ENCODE measurements at places on chromosomes 3 and 15.

DNA sequence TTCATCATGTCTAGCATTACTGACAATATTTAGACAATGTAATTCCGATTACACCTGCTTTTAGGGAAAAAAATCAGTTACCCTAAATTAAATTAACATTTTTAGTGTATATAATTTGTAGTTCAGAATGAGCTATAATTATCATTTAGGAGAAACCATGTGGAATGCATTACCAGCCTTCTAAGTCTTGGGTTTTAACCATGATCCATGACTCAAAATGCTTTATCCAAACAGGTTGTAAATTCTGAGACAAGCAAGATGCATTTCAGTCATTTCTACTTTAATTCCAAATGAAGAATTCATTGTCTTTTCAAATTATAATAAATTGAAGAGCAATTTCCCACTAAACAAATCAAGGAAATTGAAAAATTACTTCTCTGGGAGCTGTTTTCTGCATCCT lies 243.7 kb upstream of the LRIG1 start:
- DNase-seq: no peak

- peak; percentile 29 for DNase-seq
Measured at GRCh38 chr3:140896997-140897396, 44.6 kb upstream of the SLC25A36 start.

DNA sequence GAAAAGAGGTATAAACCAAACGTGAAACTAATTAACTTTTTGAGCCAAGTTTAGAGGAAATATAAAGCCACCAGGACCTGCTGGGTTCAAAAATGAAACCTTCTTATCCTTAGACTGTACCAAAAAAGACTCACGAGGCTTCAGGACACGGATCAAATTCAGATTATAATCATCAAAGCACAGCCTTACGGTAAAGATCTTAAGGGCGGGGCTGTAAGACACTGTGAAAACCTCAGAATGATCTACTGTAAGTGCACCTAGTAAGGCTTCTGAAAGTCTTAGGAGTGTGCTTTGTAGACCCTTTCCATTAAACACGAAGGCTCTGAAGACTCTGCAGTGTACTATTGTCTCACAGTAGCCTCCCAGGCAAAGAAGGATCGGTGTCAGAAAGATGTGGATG lies 26.8 kb downstream of the TARS3 start:
- no peak for DNase-seq

DNA sequence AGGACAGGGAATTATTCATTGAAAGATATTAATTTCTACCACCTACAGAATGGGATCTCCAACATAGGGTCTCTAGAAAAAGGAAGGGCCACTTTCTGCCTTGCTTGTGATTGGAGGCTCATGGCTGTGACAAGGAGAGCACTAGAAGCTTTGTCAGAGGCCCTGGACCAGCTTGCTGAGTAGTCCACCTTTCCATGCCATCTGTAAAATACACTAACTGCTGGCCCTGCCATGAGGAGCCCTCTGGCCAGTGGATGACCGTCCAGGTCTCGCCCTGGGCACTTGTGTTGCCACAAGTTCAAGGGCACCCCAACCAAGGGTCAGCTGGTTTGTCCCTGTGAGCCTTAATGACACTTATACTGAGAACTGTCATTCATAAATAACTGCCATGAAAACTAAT lies 1.6 kb upstream of the SYNM start:
- DNase-seq: no peak

GRCh38 chr3:177752831-177753230 lies 555.5 kb upstream of the TBL1XR1 start:
- no peak for DNase-seq

Measured in fibroblast of mammary gland (primary cell).